ENCODE measurements at places on chromosomes 7 and 10.

- DNase-seq: no peak
Observed at GRCh38 chr7:117908031-117908795, 35.0 kb upstream of the CTTNBP2 start.

GRCh38 chr10:90579602-90580242 is 278.1 kb downstream of the HTR7 start:
- no peak for DNase-seq

GRCh38 chr7:5170251-5170650 is 19.8 kb upstream of the WIPI2 start:
- no peak for DNase-seq

GRCh38 chr10:100345570-100346330 is 1.3 kb upstream of the SCD start:
- no peak for DNase-seq

DNA sequence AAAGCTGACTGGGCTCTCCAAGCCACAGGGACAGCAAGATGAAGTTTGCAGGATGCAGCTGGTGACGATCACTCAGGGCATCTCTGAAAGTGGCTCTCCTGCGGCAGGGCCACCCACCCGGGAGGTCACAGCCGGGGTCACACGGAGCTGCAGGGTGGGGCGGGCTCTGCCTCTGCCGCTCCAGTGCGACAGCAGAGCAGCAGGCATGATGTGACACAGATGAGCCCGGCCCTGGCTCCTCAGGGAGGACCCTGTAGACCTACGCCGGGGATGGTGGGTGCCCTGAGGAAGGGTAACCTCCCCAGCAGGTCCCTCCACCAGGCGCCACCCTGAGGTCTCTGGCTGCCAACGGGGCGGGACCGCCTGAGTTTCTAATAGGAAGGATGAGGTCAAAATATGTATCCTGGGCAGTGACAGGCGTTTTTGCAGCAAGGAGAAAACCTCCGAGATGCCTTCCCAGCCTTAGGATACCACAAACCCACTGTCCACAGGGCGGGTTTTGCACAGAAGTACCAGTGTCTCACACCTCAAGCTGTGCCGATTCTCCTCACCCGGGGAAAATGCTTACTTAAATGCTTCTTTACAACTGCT is 114.8 kb upstream of the DIP2C start:
- DNase-seq: no peak

DNA sequence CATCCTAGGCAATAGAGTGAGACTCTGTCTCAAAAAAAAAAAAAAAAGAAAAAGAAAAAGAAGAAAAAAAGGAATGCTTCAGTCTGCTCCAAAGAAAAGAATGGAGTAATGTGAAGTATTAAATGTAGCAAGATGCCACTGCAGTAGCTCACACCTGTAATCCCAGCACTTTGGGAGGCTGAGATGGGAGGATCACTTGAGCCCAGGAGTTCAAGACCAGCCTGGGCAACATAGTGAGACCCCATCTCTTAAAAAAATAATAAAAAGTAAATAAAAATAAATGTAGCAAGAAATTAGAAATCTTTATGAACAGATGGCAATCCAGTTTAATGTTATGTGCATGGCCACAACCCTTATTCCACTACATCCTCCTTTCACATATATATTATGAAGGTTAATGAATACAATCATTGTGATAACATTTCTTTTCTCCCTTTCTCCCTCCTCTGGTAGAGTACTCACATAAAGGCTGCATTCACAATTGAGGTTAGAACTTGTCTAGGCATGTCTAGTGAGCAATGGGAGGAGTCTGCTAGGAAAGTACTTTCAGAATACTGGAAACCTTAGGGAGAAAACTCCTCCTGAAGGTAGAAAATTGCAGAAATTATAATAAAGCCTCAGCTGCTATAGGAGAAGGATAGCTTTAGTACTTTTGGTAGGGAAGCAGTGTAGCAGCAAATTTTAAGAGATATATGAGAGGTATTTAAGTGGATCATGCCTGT is 20.4 kb downstream of the KLLN start:
- DNase-seq: no peak

DNA sequence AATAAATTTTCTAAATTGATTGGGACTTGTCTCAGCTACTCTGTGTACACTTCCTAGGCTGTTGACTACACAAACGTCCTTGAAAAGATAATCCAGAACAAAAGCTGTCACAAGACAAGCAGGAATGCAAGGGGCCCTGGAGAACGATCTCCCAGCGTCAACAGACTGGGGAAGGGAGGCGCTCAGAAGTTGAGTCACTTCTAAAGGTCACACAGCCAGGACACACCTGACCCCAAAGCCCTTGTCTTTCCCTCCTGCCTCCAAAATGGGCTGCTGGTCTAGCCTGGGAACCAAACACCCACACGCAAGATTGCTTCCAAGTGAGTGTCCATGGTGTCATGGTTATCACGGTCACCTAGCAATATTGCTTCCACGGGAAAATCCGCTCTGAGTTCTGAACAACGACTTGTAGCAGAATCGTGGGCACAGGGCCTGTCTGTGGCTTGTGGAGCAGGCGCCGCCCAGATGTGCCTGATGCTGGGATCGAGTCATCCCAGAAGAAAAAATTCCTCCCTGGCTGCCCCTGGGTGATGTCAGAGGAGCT is 49.8 kb downstream of the SPOCK2 start:
- no peak for DNase-seq

GRCh38 chr10:80855348-80855971 is 317.8 kb downstream of the SH2D4B start:
- DNase-seq: no peak

- no peak for DNase-seq
Observed at GRCh38 chr7:33748793-33749192, 156.5 kb upstream of the BMPER start.

DNA sequence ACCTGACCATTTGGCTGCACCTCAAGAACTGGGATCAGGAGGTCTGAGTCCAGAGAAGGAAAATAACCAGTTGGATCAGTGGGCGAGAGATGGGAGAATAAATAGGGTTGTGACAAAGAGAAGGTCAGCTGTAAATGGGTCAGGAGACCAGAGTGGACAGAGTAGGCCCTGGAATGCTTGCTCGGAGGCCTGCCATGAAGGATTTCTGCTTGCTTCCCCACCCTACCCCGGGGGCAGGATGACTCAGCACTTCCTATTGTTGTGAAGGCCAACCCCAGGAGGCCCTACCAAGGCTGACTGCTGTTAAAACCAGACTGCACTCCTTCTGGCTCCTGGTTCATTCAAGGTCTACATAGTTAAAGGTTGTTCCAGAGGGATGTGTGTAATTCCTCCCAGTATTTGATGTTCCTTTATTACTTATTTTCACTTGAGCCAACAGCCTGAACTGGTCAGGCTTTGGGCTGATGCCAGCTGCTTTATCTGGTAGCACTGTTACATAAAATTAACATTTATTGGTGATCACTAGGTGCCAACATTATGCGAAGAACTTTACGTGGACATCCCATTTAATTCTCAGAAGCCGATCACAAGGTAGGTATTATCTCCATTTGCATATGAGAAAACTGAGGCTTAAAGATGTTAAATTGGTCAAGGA is 27.3 kb upstream of the IFRD1 start:
- DNase-seq: no peak

- DNase-seq: no peak
Observed at GRCh38 chr7:31688372-31688771, 1.4 kb downstream of the PPP1R17 start.

DNA sequence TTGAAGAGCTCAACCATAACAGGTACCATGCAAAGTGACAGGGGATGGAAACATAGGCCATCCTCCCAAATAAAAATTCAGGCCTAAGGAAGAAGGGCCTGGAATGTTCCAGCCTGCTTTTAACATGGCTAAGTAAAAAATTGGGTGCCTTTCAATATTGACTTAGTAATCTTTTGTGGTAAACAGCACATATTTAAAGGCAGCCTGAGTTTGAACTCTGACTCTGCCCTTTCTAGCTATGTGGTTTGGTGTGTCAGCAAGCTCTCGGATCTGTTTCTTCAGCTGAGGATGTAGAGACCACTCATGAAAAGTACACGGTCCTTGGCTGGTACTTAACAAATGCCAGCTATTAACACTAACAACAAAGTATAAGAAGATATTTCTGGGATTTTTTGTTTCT is 191.8 kb upstream of the CDCA7L start:
- no peak for DNase-seq

GRCh38 chr7:14016950-14017349 is 27.5 kb upstream of the ETV1 start:
- no peak for DNase-seq

- no peak for DNase-seq
Observed at GRCh38 chr10:33804584-33804983, 470.1 kb upstream of the NRP1 start.

DNA sequence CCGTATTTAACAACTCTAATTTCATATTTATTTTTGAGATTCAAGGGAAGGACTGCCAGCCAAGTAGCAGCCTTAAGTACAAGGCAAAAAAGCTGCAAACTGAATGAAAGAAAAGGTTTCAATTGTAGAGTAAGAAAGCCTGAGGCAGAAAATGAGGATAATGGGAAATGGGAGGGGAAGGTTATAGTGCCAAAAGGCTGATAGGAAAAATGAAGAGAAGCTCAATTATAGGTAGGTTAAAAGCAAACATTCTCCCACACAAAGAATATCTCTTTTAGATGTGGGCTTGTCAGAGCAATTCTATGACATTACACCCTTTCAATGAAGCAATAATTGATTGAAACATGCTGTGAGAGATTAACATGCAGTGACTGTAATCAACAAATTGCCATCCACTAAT is 175.3 kb downstream of the RAPGEF5 start:
- no peak for DNase-seq

DNA sequence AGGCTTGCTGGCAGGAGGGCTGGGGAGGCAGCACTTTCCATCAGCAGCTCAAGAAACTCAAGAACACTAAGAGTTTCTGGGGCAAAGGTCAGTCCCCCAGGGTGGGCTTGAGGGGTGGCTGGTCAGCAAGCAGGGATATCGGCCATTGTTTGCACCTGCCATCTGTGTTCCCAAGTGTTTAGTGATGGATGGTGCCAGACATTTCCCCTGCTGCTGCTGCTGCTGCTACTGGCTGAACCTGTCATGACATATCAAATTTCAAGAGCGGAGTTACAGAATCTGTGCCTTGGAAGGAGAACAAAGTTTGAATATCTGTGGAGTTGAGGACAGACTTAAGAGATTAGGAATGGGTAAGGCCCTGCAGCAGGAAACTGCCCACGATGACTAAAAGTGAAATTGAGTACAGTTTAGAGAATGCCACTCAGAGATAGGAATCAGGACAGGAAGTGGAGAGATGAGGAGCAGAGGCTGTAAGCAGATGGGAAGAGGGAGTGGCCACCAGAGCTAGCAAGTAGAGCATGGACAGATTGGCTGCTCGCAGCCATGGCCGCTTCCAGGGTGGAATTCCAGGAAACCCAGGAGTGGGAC is 39.2 kb upstream of the PPP1R3C start:
- no peak for DNase-seq

DNA sequence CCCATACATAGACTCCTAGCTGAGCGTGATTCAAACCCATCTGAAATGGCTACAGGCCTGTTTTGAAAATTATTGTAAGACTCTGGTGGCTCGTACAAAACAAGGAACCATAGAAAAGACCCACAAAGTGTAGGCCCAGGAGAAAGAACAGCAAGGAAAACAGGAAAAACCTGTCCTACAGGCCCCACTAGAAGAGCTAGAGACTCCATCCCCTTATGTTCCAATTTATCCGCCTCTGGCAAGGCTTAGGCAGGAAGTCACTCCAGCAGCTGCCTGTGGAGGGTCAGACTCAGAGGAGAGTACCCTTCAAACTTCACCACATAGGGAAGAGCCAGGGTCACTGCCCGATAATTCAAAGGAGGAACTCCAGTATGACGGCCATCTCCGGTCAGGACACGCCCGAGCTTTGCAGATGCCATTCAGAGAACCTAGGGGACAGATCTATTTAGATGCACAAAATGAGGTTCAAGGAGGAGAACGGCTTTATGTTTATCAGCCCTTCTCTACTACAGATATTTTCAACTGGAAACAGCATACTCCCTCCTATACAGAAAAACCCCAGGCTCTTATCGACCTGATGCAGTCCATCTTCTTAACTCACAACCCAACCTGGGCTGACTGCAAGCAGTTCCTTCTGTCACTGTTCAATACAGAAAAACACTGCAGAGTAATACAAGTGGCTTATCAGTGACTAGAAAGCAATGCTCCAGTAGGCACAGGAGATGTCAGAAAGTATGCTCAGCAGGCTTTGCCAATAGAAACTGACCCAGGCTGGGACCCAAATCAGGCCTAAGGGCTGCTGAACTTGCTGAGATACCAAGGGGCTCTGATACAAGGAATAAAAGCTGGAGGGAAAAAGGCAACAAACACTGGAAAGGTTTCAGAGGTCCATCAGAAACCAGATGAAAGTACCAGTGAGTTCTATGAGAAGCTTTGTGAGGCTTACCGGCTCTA is 8.6 kb upstream of the ZNF33B start:
- no peak for DNase-seq

GRCh38 chr10:132243626-132244025 is 56.9 kb downstream of the DPYSL4 start:
- DNase-seq: no peak

GRCh38 chr10:31304291-31304970 is 14.6 kb upstream of the ZEB1 start:
- no peak for DNase-seq

DNA sequence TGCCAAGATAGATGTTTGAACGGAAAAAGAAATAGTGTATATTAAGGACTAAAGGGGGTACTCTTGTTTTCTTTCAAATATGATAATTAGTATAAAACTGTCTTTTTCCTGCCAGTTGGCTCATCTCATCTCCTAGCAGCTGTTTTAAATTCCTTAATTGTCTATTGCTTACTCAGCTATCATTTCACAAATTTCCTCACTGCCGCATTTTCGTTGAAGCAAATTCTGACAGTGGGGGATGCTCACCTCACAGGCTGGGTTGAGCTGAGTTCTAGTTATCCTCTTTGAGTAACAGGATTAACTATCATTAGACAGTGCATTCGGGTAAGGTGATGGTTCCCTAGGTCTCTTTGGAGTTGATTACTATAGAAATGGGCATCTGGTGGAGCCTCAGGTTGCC is 592.0 kb downstream of the AUTS2 start:
- no peak for DNase-seq

DNA sequence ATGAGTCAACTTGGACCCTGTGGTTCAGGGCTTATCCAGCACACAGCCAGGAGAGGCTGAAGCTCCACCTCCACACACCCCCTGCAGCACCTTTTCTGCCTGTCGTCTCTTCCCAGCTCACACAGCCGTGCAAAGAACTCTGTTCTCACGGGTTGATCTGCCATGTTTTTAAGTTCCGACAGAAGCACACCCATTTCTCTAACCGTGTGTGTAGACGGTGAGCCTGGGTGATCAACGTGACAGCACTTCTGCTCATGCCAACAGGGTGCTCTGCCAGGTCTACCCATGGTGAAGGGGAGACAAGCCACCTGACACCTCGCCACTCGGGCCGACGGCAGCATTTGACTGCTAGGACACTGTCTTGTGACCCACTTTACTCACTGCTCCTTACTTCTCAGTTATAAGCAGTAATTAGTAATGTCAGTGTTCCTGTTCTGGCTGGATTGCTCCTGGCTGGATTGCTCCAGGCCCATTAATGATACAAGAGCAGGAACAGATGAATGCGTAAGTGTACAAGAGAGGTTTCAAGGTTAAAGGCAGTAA is 90.5 kb downstream of the RNF216 start:
- no peak for DNase-seq
